ENCODE measurements at places on chromosomes 4 and X. TPM values are rescaled to one million over a fixed set of nuclear protein-coding genes. Genes with fewer than 3 reads are reported as not detected.

The TRIM75 gene
- total RNA-seq, result not detected

The TRPC5OS gene
- total RNA-seq, result not detected

The TFE3 gene
- 24.2 TPM for total RNA-seq

The IL2 gene
- not detected for total RNA-seq

The BLOC1S4 gene
- total RNA-seq, result 16.7 TPM

The TREX2 gene
- 1.8 TPM for total RNA-seq

The AP1AR gene
- 23.6 TPM for total RNA-seq

The CWH43 gene
- total RNA-seq, result not detected

The PYURF gene
- total RNA-seq, result 72.4 TPM

The RAB28 gene
- total RNA-seq, result 12.3 TPM

The H2BW2 gene
- total RNA-seq, result not detected

The OCIAD2 gene
- total RNA-seq, result 18.2 TPM

The ASB9 gene
- 0.57 TPM for total RNA-seq

The CACNA1F gene
- total RNA-seq, result not detected

The DRP2 gene
- 0.74 TPM for total RNA-seq

The AMER1 gene
- 1.00 TPM for total RNA-seq

The NOA1 gene
- 14.9 TPM for total RNA-seq

The XKRX gene
- total RNA-seq, result under 0.01 TPM

The GPR50 gene
- not detected for total RNA-seq

The AMBN gene
- total RNA-seq, result not detected

The LNX1 gene
- total RNA-seq, result 1.7 TPM

The ARHGAP36 gene
- not detected for total RNA-seq

The CDKL2 gene
- total RNA-seq, result 0.55 TPM

The THOC2 gene
- 44.9 TPM for total RNA-seq

The AADAT gene
- total RNA-seq, result 2.0 TPM

The MAGEC2 gene
- 0.14 TPM for total RNA-seq

Data from smooth muscle cell of bladder (primary cell).